ENCODE measurements at places on chromosomes 16 and 17.
A peak's percentile ranks its signal among the peaks of the same experiment; 100 is the strongest.

- DNase-seq: peak; percentile 19
Observed at GRCh38 chr16:1645914-1646525, 32.1 kb upstream of the JPT2 start.

DNA sequence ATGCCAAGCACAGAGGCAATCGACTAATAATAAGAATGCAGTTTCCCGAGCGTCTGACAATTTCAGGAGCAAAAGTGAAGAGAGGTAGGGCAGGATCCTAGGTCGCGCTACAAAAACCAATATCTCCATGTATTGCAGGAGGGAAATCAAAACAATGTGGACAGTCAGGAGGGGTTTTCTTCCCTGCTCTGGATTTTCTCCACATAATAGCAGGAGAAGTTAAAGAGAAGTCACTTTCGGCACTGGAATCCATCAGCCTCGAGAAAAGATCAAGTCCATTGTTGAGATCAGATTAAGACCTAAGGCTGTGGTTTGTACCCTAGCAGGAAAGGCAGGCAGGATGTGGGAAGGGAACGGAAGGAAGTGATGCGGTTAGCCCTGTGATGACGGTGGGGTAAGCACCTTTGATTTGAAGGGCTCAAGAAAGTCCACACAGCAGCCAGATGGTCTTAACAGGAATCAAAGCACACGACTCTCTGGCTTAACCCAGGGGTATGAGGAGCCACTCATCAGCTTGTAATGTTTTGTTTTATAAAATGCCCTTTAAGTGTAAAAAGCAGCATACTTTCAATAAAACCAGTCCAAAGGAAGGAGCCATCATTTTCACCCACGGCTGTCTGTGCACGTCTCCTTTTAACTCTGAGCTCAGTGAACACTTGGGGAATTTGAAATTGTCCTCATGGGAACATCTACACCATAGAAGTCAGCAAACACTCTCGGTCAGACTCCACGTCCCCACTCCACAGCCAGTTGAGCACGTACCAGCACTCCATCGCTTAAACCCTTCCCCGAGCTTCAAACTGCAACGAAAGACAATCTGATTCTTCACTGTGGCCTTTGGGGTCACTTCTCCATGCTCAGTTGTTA lies 15.8 kb upstream of the AKTIP start:
- DNase-seq: peak; percentile 69

DNA sequence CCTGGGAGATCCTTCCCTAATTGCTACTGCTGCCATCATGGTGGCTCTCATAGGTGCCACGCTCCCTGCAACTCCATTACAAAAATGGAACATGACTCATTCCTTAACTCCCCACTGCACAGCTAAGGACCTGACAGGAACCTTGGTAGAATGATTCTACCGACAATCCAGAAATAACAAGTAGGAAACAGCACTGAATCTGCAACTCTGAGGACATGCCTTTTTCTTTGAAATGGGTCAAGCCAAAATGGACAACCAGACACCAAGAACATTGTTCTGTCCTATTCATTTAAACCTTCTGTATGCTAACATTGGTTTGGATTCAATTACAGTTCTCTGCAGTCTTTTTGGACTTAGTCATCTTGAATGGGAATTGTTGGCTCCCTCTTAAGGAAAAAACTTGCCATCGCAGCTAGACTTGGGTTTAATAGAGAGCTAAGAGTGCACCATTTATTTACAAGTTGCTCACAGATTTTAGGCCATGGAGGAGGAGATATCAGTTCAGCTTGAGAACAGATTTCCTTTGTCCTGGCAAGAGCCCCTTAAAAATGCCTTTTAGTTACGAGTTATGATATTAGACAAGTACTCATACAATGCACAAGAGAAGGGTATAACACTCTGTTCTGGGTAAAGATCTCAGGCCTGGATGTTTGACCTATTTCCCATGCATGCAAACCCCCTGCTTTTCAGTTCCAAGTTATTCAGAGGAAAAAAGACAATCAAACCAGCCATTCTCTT lies 20.9 kb upstream of the NSRP1 start:
- no peak for DNase-seq

- no peak for DNase-seq
Observed at GRCh38 chr16:28162326-28162877, 49.4 kb downstream of the XPO6 start.

DNA sequence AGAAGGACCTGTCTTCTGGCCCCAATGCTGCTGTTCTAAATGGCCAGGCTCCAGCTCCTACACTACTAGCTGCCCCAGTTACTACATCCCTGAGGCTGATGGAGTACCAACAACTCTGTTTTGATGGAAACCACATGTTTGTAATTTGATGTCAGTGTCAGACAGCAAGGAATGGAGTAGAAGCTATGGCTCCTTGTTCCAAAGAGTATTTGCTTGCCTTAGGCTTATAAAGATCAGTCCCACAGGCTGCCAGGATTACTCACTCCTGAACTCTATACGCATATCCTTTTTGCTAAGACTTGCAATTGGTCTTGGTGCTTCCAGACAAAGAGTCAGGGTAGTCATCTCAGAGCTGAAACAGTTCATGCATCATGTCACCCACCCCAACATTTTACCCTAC lies 139.6 kb downstream of the HS3ST3A1 start:
- DNase-seq: no peak

- DNase-seq: peak; percentile 86
Observed at GRCh38 chr17:40095944-40096791, 4.2 kb downstream of the NR1D1 start.

- no peak for DNase-seq
Observed at GRCh38 chr16:83955218-83956130, 2.4 kb downstream of the OSGIN1 start.

- DNase-seq: no peak
Observed at GRCh38 chr16:11217651-11218603, 38.1 kb downstream of the SOCS1 start.

DNA sequence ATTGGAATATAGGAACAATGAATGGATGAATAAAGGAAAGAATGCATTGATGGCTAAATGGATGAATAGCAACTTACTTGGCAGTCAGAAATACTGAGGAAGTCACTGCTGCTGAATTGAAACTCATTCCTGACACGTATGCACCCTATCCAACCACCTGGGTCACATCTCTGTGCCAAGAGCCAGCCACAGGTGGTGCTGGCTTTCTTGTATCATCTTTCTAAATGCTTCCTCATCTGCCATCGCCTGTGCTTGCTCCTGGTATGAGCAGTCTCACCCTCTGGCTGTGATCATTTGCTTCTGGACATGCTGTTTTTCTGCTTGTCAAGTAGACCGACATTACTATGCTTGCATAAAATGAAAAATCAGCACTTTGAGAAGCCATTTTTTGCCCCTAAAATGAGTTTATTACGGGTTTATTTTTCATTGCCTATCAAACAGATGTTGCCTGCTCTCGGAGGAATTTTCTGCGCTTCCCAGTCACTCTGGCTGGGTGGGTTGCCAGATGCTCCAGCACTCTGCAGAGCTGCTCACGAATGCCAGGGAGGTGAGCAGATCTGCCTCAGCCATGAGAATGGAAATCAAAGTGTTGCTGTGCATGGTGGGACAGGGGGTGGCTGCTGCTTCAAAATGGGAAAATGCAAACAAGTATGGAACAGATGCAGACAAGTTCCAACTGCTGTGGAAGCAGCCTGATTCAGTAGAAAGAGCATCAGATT lies 1349.6 kb upstream of the CDH8 start:
- DNase-seq: no peak

DNA sequence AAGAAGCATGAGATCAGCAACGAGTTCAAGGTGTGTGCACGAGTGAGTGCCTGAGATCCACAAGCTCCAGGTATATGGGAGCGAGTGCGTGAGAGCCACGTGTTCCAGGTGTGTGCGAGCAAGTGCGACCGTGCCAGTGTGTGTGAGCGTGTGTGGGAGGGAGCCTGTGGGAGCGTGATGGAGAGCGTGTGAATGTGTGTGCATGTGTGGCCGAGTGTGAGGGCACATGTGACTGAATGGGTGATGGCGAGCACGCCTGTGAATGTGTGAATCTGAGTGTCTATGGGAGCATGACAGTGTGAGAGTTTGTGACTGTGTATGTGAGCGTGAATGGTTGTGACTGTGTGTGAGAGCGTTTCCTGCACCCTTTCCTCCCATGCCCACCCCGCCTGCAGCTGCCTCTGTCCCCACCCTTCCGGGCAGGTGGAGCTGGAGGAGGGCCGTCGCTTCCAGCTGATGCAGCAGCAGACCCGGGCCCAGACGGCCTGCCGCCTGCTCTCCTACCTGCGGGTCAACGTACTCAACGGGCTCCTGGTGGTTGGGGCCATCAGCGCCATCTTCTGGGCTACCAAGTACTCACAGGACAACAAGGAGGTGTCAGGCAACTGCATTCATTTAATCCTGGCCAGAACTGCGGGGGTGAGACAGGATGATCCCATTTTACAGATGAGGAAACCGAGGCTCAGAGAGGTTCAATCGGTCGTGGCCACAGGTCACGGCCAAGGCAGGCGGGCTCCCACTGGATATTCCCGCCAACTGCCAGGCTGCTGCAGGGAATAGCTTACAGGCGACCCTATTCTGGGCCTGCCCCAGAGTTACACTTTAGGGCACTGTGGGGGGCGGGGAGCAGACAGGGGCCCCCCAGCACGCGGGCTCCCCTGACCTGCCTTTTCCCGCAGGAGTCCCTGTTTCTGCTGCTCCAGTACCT lies 3.7 kb downstream of the TMC8 start:
- DNase-seq: peak; percentile 82

DNA sequence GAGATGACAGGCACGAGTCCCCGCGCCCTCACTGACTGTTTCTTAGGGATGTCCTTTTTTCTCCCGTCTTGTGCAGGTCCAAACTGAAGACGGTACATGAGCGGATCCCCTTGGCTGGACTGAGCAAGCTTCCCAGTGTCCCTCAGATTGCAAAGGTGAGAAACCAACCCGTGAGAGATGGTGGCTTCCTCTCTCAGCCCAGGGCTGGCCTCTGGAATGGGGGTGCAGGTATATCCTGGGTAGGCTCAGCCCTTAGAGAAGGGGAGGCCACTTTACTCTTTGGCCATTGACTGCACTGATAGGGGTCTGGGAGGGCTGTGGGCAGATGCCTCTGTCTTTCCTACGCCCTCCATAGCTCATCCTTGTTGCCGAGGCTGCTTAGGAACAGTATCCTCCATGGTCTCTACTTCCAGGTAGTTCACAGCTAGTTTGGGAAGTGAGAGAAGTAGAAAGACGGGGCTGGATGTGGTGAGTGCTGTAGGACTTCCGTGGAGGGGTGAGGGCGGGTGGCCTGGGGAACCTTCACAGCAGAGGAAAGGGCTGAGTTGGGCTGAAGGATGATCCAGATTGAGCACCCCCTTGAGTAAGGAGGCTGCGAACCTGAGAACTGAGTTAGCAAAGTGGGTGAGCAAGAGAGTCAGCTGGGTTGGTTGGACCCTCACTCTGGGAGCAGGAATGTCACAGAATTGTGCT lies 83.0 kb downstream of the OR1D5 start:
- no peak for DNase-seq
